ENCODE measurements at places on chromosomes 16 and 17. TPM values are rescaled to one million over a fixed set of nuclear protein-coding genes. Genes with fewer than 3 reads are reported as not detected.

The IGF2BP1 gene
- 4.7 TPM for total RNA-seq

The HS3ST6 gene
- total RNA-seq, result not detected

The C16orf96 gene
- total RNA-seq, result 0.52 TPM

The HSF5 gene
- under 0.01 TPM for total RNA-seq

The SECTM1 gene
- 13.0 TPM for total RNA-seq

The OR1A1 gene
- total RNA-seq, result not detected

The SLC4A1 gene
- total RNA-seq, result 47.0 TPM

The PTGES3L gene
- total RNA-seq, result 28.2 TPM

The ODAD4 gene
- 1.0 TPM for total RNA-seq

The RND2 gene
- under 0.01 TPM for total RNA-seq

The GLIS2 gene
- 4.2 TPM for total RNA-seq

The TMEM114 gene
- not detected for total RNA-seq

The FBXO31 gene
- total RNA-seq, result 26.6 TPM

The ZNF689 gene
- 4.7 TPM for total RNA-seq

The ABCC12 gene
- not detected for total RNA-seq

The EFCAB5 gene
- 2.6 TPM for total RNA-seq

The SPDYE4 gene
- not detected for total RNA-seq

The SYT17 gene
- total RNA-seq, result 2.6 TPM

The C1QTNF8 gene
- total RNA-seq, result not detected

The CDH8 gene
- total RNA-seq, result 1.0 TPM

The ADAP2 gene
- total RNA-seq, result 9.4 TPM

The PLXDC1 gene
- 0.52 TPM for total RNA-seq

The CCL1 gene
- total RNA-seq, result not detected

The CEP112 gene
- 16.2 TPM for total RNA-seq

The SLC13A2 gene
- total RNA-seq, result not detected

The SSTR5 gene
- not detected for total RNA-seq

The P3H4 gene
- total RNA-seq, result 31.8 TPM

The CCL22 gene
- not detected for total RNA-seq

The MPO gene
- total RNA-seq, result 14.1 TPM

The AOC3 gene
- 16.2 TPM for total RNA-seq

The TBC1D26 gene
- total RNA-seq, result 1.6 TPM

The PYDC1 gene
- total RNA-seq, result not detected

The SBK1 gene
- total RNA-seq, result 1.0 TPM
